ENCODE measurements at places on chromosomes 1 and 21.

DNA sequence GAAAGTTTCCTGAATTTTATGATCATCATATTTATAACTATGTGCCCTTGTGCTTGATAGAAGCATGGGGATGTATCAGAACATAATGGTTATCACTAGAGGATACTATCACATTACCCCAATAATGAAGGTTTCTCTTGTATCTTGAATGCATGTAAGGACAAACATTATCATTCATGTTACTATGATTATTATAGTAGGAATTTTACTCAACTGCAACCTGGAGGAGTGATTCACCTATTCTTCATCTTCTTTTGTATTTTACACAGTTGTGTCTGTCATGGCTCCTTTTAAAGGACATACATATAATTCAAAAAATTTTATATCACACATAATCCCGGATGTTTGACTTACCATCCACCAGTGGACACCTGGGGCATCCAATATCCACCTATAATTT, 143.8 kb upstream of the TMPRSS15 start:
- DNase-seq: no peak

DNA sequence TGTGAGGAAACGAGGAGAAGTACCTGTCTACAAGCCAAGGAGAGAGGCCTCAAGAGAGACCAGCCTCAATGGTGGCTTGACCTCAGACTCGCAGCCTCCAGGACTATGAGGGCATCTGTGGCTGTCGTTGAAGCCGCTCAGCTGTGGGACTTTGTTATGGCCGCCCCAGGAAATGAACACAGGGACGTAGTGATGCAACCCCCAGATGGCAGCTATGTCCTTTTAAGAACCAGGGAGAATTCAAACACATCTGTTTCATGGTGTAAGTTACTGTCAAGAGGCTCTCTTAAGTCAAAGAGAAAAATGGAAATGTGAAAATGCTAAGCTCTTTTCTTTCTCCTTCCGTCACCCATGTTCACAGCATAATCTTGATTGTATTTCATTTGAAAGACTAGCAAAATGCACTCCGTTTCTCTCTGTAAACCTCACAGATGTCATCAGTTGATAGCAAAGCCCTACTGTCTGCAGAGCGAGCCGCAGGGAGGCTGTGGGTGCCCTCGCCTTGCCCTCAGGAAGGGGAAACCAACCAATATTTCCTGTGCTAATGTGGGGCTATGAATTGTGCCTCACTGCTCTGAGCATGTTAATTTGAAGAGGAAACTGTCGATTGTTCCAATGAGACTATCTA, 21.3 kb downstream of the UBASH3A start:
- DNase-seq: no peak

DNA sequence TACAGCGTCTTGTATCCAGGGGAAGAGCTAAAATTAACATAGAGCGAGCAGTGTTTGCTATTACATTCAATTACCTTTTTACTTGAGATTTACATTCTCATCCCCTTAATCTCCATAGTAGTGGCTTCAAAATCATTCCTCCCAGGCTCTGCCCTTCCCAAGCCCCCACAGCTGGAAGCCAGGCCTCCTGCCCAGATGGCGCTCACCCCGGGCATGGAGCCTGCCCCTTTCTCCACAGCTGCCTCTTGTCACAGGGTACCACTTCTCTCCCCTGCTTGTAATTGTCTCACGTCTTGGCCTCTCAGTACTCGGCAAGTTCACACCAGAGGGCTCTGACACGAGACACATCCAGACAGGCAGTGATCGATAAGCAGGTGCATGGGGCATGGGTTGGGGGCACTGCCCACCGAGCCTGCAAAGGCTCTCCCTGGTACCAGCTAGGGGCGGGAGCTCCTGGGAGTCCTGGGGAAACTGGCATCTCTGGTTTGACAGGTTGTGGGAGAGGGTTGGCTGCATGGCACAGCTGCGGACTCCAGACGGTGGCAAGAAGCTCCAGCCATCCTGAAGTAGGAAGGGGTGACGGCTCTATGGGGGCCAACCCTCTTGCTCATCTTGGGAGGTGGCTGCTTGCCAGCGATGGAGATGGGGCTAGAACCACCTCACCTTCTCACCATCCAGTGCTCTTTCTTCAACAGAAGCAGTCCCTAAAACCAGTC, 20.1 kb downstream of the CASZ1 start:
- DNase-seq: peak; percentile 30

GRCh38 chr1:167165948-167166689, 54.6 kb upstream of the POU2F1 start:
- DNase-seq: no peak

- DNase-seq: no peak
Observed at GRCh38 chr1:218933513-218933912, 240.2 kb upstream of the LYPLAL1 start.

- no peak for DNase-seq
Observed at GRCh38 chr1:61403679-61404596, 321.0 kb downstream of the TM2D1 start.

DNA sequence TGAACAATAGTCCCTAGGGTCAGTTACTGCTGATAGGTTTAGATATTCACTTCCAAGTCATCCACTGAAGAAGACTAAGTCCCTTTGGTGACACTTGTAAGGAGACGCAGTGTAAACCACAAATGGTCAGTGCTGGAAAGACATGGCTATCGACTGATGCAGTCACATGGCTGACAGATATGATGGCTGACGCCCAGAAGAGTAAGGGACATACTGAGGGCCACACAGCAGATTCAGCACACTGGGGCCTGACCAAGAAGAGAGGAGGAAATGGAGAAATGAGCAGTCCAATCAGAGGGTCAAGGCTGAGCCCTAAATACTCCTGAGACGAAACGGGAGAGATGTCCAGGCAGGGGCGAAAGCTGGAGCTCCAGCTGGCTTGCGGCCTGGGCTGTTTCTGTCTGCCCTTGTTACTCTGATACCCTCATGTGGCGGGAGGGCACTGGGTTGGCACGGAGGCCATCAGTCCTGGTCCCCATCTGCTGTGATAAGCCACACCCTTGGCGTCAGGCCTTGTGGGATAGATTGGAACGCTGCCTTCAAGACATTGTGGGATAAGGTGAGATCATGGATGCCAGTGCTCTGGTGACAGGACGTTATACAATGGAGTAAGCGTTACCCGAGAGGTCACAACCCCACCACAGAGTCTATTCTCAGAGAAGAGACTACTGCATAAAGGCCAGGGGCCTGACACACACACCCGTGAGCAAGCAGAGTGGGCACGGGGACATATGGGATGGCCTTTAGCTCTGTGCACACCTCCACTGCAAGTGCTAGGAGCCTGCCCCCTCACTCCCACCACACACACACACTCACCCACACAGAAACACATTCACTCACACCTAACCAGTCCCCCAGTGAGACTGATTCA, 158.4 kb downstream of the TRABD2B start:
- DNase-seq: no peak

DNA sequence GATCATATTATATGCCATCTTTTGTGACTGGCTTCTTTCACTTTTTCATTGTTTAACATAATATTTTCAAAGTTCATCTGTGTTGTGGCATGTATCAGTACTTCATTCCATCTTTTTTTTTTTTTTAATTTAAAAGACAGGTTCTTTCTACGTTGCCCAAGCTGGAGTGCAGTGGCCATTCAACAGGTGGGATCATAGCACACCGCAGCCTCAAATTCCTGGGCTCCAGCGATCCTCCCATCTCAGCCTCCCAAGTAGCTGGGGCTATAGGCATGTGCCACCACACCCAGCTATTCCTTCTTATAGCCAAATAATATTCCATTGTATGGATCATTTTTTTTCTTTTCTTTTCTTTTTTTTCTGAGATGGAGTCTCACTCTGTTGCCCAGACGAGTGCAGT, 34.6 kb upstream of the ZNF281 start:
- no peak for DNase-seq

- no peak for DNase-seq
Observed at GRCh38 chr1:212698467-212699103, 1.1 kb downstream of the BATF3 start.

- no peak for DNase-seq
Observed at GRCh38 chr1:10753299-10753698, 43.1 kb downstream of the CASZ1 start.

DNA sequence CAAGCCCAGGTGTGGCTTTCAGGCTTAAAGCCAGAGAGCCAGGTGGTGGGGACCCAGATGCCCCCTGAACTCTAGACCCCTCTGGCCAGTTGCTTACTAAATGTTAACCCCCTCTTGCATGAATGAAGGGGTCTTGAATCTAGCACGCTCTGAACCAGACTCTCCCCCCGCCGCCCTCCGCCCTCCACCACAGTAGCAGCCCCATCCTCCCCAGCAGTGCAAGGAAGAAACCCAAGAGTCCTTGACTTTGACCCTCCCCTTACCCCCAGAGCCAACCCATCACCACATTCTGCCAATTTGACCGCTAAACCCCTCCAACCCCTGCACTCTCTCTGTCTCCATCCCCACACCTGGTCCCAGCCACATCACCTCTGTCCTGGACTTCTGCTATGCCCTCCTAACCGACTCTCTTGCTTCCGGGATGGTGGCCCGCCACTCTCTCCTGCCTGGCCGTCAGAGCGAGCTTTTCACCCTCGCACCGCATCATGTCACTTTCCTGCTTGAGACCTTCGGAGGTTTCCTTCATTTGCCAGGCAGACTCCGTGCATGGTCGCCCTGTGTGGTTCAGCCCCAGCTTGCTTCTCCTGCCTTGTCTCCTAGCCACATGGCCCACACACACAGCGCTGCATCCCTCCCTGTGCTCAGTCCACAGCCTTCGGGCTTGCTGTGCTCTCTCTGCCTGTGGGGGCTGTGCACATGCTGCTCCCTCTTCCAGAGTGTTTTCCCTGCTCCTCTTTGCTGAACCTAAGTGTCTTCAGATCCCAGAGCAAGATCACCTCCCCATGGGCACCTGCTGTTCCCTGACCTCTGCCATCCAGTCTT, 113.4 kb downstream of the HUNK start:
- DNase-seq: no peak

- DNase-seq: no peak
Observed at GRCh38 chr1:154793685-154794084, 76.4 kb downstream of the KCNN3 start.

DNA sequence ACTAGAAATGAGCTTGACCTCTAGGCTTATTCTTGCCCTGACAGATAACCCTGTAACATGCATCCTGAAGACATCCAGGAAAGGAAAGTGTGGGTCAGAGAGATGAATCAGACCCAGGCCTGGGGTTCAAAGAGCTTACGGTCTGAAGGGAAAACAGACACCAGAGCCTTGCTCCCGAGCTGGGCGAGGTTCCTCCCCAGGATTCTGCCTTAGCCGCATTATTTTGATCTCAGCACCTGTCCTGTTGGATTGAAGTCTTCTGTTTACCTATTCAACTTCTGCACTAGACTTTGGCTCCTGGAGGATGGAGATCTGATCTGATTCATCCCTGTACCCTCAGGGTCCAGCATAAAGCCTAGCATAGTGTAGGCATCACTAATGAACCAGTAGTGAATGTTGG, 1.9 kb downstream of the CYP4B1 start:
- DNase-seq: no peak

- no peak for DNase-seq
Observed at GRCh38 chr21:41615613-41616012, 107.7 kb upstream of the TMPRSS2 start.

DNA sequence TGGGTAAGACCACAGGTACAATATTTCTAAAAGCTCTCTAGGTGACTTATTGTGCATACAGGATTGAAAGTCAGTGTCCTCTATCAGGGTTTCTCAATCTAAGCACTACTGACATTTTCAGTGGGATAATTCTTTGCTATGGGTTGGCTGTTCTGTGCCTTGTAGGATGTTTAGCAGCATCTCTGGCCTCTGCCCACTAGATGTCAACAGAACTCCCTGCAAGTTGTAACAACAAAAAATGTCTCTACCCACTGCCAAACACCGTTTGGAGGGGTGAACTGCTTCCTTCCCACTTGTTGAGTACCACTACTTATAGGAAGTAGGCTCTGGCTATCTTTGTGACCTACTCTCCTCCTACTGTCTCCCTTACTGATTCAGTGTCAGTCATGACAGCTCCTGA, 90.1 kb upstream of the ZRANB2 start:
- DNase-seq: no peak

- no peak for DNase-seq
Observed at GRCh38 chr1:5333291-5333690, 658.9 kb downstream of the NPHP4 start.

GRCh38 chr1:196651637-196652215, at the start of gene CFH:
TSS of gene CFH (plus strand) at chr1:196652043. CDS start at chr1:196652118, 75 bp downstream.
- DNase-seq: no peak

GRCh38 chr21:16792101-16792500, 720.7 kb upstream of the CXADR start:
- peak; percentile 16 for DNase-seq

- DNase-seq: no peak
Observed at GRCh38 chr1:205535866-205536758, 31.6 kb downstream of the CDK18 start.

GRCh38 chr1:106249365-106249764, 807.1 kb upstream of the PRMT6 start:
- DNase-seq: no peak

- no peak for DNase-seq
Observed at GRCh38 chr1:6220236-6220635, 14.3 kb downstream of the RNF207 start.

DNA sequence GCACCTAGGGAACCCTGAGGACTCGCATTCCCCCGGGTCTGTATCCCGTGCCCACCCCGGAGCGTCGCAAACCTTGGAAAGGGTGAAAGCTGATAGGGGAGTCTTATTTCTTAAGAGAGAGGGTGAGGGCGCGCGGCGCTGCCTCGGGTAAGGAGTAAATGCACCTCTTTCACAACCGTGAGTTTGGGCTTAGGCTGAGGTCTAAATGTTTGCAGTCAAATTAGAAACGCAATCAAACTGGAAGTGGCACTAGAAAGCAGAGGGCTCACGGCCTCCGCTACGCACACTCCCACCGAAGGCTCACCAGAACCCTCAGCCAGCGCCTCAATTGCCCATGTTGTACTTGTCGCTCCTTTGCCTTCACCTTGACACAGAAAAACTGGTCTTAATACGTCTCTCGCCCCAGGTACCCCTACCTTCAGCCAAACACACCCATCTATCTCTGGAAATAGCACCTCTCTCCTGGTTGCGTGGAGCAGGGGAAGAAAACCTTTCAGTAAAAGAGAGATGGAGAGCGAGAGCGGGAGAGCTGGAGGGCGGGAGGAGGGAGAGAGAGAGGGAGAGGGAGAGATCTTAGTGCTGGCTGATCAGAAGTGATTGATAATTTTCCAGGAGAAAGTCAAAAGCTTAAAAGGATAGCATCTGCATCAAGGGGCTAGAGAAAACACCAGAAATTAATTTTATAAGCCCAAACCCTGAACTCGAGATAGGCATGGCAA, 1.7 kb upstream of the HLX start:
- no peak for DNase-seq

DNA sequence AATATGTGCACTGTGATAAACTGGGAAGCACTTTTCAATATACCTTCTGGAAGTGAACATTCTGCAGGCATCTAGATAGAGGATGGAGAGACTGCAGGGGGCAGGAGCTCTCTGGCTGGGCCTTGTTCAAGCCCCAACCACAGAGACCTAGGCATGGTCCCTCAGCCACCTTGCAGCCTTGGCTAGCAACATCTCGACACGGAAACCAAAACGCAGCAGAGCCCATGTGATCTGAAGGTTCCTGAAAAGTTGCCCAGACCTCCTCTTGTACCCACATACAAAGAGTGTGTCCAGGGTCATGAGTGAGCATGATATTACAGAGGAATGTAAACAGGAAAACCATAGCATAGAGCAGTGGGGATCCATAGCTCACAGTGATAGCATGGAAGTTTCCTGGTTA, 33.1 kb upstream of the SAMD11 start:
- no peak for DNase-seq

GRCh38 chr1:56448529-56449300, 130.6 kb downstream of the PLPP3 start:
- no peak for DNase-seq

- DNase-seq: no peak
Observed at GRCh38 chr1:231841616-231842344, 215.2 kb downstream of the DISC1 start.

- DNase-seq: no peak
Observed at GRCh38 chr1:156684227-156684782, 7.1 kb upstream of the NES start.

Data from globus pallidus (tissue), 1 donor.